ENCODE measurements at places on chromosomes 2 and 18.

DNA sequence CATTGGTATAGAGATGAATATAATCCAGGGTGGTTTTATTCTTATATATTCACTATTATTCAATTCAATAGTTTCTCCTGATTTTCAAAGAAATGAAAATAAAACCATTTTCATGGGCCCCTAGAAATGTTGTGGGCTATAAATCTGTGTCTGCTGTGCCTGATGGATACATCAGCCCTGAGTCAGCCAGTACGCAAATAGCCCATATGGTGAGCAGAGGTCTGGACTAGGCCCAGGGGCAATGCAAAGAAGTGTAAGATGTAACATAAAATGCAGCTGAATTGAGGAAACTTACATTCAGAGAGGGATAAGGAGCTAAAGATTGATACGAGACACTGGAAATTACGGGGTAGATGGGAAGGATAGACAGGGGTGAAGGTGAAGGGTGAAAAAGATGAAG is 122.5 kb downstream of the MAIP1 start:
- DNase-seq: no peak

GRCh38 chr2:190831941-190832340 is 48.7 kb upstream of the GLS start:
- DNase-seq: no peak

GRCh38 chr2:85996591-85996990 is 107.8 kb upstream of the ST3GAL5 start:
- no peak for DNase-seq

GRCh38 chr2:29613792-29614266 is 307.6 kb downstream of the ALK start:
- DNase-seq: no peak

DNA sequence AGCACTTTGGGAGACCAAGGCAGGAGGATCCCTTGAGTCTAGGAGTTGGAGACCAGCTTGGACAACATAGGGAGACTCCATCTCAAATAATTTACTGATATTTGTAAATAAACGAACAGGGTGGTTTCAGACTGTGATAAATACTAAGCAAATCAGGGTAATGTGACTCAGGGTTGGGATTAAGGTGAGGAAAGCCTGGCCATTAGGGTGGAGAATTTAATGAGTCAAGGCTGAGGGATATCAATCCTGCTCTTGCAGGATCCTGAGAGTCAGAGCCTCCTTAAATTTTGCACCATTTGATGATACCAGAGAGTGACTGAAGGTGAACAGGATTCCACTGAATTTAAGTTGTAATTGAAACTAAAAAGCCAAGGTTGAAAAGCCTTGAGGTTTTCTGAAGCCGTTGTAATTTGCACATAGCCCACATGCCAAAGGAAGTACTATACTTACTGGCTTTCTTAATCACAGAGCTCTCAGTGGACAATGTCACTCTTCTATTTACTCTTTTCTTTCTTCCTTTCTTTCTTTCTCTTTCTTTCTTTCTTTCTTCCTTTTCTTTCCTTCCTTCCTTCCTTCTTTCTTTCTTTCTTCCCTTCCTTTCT is 28.6 kb upstream of the AP1S3 start:
- DNase-seq: no peak

DNA sequence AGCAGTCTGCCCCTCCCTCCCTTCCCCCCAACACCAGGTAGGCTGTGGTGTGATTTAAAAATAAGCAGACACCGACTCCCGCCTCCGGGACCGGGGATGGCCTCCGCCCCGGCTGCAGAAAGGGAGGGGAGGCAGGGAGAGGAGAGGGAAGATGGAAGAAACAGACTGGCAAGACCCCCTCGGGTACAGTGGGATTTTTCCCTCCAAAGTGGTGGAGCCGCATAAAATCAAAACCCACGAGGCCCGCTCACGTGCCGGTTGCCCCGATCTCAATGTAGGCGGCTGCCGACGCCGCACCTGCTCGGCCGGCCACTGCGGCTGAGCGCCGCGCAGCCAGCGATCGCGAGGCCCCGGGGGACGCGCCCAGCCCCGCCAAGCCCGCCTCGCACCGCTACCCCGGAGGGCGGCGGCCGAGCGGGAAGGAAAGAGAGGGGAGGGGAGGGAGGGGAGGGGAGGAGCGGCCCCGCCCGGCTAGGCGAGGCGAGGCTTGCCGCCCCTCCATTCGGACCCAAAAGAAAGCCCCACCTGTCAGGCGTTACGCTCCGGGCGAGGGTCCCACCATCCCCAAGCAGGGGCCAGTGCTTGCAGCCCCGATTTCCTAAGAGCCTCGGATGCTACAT is 811 bp downstream of the ADD2 start:
- no peak for DNase-seq

- DNase-seq: no peak
Observed at GRCh38 chr2:223633656-223634055, 31.5 kb upstream of the SCG2 start.

GRCh38 chr18:35835833-35836232 is 136.6 kb upstream of the RMP24 start:
- DNase-seq: no peak

DNA sequence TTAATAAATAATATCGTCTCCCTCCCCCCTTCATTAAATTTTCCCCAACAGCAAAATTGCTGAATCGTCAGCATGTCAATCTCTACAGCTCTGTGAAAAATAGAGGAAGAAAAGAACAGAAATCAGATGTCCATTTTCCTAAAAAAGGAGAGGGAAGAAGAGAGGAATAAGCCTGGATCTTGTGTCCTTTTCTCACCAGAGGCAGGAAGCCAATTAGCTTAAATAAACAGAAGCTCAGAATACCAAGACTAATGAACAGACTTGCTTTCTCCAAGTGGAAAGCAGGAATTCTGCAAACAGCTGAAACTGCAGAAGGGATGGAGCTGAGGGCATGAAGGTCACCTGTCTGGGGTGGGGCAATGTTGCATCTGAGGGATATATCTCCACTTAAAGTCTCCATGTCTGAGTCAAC is 265.7 kb downstream of the CCDC85A start:
- no peak for DNase-seq

DNA sequence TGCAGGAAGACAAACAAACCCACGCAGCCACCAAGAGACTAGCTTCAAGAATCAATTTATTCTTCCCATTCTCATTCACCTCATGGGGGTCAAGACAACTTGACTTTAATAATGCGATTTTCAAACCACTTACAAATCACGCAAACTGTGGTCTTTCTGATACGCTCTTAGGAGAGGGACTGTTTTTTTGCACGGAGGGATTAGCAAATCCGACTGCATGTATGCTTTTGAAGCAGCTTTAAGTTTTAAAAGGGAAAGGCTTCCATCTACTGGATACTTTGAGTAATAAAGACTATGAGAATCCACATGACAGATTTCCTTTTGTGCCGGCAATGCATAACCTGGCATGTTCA is 322.9 kb upstream of the KCNJ3 start:
- DNase-seq: no peak

DNA sequence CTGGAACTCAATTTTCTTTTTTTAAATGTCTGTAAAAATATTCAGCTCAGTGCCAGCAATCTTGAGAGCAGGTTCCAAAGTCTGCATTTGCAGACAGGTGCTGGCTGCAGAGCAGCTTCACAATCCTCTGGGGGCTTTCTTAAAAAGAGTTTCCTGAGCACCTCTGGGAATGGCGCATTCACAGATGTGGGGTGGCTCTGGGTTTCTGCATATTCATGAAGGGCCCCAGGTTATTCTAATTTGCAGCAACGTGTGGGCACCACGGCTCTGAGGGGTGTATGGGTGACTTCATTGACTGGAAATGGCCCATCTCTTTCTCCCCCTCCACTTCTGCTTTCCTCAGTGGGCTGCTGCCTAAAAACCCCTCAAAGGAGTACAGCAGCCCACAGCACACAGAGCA is 225.0 kb upstream of the APCDD1 start:
- DNase-seq: no peak

GRCh38 chr2:72291059-72291458 is 143.4 kb upstream of the CYP26B1 start:
- no peak for DNase-seq

DNA sequence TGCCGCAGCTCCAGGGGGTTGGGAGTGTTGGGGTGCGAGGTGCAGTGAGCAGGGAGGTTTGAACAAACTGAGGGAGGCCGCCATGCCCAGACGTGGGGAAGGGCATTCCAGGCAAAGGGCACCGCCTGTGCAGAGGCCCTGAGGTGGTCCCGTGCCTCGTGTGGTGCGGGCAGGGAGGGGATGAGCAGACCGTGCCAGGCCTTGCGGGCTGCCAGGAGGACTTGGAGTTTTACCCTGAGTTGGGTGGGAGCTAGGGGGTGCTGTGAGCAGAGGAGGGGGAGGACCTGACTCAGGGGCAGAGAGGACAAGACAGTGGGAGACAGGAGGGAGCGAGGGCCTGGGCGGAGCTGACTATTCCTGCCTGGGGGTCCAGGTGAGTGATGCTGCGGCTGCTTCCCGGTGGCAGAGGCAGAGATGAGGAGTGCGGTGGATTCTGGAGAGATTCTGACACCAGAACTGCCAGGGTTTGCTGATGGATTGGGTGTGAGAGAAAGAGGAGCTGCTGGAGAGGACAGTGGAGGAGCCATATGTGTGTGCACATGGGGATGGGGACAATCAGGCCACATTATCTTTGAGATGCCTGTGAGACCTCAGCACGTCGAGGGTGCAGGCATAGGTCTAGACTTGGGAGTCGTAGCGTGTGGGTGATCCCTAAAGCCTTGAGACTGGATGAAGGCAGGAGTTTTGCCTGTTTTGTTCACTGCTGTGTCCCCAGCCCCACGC is 23.4 kb downstream of the ZAP70 start:
- no peak for DNase-seq

DNA sequence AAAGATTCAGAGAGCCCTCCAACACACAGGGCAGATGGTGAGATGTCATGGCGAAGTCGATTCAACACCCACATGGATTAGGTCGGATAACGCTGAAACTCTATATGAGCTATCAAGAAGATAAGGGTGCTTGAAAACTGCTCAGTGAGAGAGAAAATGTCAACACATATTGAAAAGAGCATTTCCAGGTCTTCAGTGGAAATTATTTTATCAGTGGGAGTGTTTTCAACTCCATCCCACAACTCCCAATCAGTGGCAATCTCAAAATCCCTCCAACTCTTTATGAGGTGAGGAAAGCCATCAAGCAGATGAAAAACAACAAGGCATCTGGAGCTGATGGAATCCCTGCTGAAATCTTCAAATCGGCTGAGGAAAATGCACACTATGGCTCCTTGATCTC is 104.5 kb upstream of the KLHL14 start:
- DNase-seq: no peak

All from stimulated activated CD4-positive, alpha-beta T cell treated with anti-CD3 and anti-CD28 coated beads, TNF-alpha, amount 100 ng/mL, for 1 hour (primary cell).